ENCODE measurements at places on chromosomes 5 and 9. TPM values are rescaled to one million over a fixed set of nuclear protein-coding genes. Genes with fewer than 3 reads are reported as not detected.

Gene KYAT1
- 5.0 TPM for polyA plus RNA-seq

Gene SPINK5
- polyA plus RNA-seq: 4.4 TPM

GRCh38 chr5:53556001-53556400, 4.4 kb upstream of the NDUFS4 start:
- DNase-seq: no peak

Gene AQP3
- polyA plus RNA-seq: 218 TPM

DNA sequence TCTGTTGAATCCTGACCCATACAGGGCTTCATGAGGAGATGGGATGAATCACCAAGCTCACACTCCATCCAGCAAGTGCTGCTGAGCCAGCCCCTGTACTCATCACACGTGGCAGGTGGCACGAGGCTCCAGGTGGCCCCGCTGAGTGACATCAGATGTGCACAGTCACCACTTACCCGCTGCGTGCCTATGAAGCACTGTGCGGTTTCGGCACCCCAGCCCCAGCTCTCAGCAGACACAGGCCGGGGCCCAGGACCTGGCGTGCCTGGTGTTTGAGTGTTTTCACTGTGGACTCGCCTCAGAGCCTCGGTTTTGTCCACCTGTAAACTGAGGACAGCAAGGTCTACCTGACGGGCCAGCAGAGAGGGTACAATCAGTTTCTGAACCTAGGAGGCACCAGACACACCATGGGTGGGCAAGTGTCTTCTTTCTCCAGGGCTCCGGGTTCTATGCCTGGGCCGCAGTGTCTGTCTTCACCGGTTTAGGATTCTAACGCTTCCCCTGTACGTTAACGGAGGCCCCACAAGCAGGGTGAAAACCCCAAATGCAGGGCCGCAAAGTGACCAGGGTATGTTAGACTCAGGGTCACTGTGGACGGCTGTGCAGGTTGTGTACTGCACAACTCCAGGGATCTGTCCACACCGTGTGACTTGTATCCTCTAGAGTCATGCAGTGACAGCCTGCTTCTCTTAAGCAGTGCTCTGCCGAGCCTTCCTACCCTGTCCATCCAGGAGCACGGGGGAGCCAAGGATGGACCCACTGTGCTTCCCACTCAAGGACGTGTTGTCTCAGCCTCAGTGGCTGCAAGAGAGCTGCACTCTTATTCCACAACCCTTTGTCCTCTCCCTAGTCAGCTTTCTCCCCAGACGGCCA, 44.3 kb upstream of the COL5A1 start:
- no peak for DNase-seq

DNA sequence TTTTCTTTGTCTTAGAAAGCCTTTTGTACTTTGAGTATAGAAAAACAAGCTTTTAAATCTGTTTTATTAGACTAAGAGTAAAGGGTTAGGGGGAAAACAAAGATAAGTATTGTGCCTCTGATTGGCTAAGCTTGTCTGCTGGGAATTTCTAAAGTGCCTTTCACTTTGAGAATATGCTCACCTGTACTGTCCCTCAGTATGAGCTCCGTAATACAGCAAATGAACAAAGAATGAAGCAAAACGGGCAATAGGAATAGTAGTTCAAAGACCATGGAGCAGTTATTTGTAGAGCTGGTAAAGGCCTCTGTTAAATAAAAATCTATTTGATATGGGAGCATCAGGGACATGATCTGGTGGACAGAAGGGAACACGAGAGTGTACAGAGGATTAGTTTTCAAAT, 277.8 kb downstream of the MAST4 start:
- no peak for DNase-seq

DNA sequence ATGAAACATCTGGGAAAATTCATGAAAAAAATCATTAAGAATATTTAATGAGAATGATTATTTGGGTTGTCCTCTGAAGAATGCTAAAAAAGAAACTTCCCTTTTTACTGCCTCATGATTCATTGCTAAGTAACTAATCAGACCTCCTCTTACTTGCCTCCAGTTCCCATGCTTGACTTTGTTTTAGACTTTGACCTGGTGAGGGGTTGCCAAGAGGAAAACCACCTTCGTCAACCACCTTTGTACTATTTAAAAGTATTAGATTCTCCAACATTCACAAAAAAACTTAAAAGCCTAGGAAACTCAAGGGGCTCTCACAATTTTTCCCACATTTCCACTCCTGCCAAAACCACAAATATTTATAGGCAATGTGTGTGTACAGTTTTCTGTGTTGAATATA, 115.2 kb upstream of the ST8SIA4 start:
- no peak for DNase-seq

DNA sequence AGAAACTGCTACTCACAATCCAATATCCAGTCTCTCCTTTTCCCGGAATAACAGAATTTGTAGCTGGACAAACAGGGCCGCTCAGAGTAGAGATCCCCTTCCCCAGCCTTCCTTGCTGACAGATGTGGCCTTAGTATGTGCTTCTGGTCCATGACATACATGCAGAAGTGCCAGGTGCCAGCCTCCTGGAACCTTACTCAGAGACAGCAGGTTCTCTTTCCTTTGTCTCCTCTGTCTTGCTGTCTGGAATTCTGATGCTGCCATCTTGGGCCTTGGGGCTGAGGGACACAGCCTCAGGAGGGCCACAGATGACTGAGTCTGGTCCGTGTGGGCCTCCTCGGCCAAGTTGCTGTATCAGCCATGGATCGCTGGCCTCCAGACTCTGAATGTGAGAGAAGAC, 210.1 kb downstream of the PAX5 start:
- DNase-seq: no peak

Gene UBE2QL1
- polyA plus RNA-seq: 0.02 TPM

DNA sequence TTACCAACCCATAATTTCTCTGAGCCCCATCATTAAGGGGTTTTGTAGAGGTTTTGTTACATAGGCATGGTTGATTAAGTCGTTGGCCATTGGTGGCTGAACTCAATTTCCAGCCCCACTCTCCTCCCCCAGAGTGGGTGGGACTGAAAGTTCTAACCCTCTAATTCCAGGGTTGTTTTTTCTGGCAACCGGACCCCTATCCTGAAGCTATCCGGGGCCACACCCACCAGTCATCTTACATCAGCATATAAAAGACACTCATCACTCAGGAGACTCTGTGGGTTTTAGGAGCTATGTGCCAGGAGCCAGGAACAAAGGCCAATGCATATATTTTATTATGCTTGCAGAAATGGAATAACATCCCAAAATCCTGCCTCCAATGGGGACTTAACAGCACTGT, 186.0 kb downstream of the NXNL2 start:
- no peak for DNase-seq

Data from lung (tissue), 17 donors.